GM13977 (cell line): ENCODE measurements at places on chromosomes 16 and 17.
A peak's percentile ranks its signal among the peaks of the same experiment; 100 is the strongest.

DNA sequence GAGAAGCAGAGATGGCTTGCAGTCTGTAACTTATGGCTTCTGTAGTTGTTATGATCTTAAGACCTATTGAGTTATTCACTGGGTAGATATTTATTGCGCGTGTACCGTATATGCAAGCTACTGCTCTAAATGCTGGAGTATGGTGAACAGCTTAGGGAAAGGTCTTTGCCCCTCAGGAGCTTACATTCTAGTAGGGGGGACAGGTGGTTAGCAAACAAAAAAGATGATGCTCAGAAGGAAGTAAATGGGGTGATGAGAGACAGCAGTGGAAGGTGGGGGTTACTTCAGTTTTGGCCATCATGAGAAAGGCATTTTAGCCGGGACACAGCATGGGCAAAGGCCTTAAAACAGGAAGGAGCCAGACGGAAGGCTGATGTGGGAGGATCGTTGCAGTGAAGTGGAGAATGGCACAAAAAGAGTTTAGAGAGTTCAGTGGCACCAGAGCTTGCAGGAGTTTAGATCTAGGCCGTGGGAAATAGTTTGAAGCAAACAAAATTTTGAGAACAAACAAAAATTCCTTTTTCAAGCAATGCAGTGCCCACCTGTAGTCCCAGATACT is 2.1 kb downstream of the ARMC7 start:
- no peak for DNase-seq

DNA sequence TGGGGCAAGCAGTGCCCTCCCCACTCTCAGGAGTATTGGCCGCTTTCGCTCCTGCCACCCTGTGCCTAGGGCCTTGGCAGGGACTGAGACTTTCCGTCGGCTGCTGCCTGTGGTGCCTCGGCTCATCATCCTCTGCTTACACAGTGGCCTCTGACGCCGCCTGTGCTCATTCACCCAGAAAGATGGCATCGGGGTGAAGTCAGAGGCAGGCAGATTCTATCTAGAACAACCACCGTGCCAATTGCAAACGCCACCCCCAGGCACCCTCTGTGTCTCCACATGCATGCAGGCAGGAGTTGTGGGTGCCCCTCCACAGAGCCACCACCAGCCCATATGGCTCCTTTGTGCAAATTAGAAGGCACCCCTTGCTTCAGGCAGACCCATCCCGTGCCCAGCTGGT is 154.2 kb upstream of the GSE1 start:
- no peak for DNase-seq

DNA sequence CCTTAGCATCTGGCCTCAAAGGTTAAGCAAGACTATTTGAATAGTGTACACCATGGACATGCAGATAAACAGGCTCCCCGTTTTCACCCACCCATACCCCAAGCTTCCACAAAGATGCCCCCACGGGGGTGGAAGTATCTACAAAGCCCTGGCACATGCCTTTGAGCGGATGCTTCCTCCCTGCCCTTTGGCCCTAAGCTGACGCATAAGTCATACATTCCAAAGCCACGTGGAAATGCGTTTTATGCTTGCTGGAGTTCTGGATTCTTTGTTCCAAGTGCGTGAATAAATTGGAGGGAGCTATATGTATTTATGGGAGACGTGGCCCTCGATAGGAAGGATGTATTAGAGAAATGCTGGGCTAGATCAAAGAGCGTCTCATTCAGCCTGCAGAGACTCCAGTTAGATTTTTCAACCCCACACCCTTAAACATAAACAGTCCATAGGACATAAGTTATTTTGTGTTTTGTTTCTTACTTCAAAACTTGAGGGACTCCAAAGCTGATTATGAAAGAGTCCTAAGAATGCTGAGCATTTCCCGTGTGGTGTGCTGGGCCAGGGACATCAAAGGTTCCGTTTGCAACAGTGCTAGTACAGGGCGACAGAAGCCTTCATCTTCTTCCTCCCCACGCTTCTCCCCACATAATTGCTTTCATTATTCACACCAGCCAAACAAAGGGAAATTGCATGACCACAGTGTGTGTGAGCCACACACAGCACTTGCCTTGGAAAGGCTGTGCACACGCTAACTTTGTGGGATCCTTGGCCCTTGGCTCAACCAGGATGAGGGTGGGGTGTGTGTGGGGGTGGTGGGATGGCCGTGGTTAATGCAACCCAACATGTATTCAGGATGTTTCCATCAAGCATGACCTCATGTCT is 73.6 kb downstream of the WIPI1 start:
- no peak for DNase-seq

- DNase-seq = no peak
Observed at GRCh38 chr16:82793528-82794245, 166.9 kb downstream of the CDH13 start.

GRCh38 chr16:2500918-2501750 is 12.6 kb upstream of the ATP6V0C start:
- DNase-seq = peak; percentile 90

DNA sequence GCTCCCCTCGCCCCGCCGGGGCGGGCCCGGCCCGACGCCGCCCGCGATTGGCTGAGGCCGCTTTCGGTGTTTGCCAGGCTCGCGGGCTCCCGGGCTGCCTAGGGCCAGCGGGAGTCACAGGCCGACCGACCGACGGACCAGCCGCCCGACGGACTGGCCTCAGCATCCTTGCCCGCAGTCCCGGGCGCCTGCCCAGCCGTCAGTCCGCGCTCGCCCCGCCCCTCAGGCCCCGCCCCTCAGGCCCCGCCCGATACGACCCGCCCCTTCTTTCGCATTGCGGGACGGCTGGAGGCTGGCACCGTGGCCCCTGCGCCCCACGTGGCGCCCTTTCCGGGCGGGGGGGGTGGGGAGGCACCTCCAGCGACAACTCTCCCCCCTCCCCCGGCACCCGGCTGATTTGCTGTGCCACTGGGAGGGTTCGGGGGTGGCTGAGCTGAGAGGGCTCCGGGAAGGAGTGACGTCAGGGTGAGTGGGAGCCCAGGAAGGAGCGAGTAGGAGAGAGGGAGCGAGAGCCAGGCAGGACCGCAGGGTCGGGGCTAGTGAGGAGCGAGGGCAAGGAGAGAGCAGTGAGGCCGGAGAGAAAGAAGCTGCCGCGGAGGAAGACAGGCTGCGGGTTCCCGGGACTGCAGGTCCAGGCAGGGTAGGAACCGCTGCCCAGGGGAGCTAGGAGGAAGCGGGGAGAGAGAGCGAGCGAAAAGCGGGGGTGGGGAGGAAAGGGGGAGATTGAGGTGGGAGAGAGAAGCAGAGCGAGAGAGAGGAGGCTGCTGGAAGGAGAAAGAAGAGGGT is at the start of gene ASPHD1:
Gene ASPHD1 (plus strand): TSS at position 387 of the 786 bp plus-strand sequence. CDS start 484 bp downstream, outside the sequence.
- DNase-seq = peak; percentile 93

DNA sequence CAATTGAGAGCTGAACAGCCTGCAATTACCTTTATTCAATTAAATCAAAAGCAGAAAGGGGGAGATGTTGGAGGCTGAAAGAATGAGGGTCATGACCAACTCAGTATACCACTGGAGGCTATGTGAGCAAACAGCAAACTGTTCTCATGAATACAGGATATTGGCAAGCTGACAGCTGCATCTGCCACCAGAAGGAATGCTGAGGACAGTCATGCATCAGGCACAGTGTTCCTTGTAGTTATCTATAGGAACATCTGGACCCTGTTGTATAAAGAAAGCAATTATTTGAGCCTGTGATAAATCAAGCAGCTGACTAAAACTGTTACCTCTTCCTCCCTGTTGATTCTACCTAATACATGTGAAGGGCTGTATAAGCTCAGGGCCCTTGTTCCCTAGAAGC is 2064.6 kb downstream of the TP53TG3F start:
- no peak for DNase-seq

- no peak for DNase-seq
Observed at GRCh38 chr17:31374503-31374902, 17.0 kb upstream of the RAB11FIP4 start.

- DNase-seq = no peak
Observed at GRCh38 chr16:81917375-81917774, 93.9 kb downstream of the SDR42E1 start.

DNA sequence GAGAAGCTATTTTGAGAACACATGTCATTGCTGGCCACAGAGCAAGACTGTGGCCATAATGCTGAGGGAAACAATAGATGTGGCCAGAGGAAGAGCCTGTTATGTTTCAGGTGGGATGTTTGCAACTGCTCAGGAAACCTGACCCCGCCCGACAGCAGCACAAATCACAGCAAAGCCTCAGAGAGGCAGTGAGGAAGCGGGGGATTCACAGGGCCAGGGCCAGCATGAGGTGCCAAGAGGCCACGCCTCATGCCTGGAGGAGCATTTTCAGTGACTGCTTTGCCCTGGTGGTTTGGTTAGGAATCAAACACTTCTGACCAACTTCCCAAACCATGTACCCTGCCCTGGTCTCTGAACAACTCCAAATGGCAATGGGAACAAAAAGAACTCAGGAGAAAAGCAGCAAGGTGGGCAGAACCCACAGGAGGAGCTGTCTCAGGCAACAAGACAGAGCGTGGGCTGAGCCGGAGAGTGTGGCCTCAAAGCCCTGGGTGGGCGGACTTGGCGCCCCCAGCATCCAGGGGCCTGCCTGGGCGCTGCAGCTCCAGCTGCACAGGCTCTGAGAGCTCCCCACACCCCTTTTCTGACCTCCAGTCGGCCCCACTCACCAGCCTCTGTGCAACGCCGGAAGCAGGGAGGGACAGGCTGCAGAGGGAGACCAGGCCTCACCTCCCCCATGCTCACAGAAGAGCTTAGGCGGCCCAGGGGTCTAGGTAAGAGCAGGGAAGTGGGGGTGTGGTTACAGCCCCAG is 20.6 kb downstream of the HIC1 start:
- no peak for DNase-seq
